ENCODE measurements at places on chromosomes 16 and 17. TPM values are rescaled to one million over a fixed set of nuclear protein-coding genes. Genes with fewer than 3 reads are reported as not detected.

DNA sequence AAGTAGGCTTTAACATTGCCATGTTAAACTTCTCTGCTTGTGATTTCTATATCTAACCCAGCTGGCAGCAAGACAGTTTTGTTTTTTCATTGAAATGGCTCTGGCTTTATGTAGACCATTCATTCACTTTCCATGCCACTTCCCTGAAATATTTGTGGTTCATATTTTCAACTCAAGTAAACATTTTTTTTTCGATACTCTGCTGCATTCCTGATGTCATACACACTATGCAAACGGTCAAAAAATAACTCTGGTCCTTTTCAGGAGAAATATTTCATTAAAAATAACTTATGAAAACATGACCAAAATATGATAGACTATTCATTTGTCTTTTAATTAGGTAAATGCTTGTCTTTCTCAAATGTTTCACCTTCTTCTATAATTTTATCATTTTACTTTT, 116.3 kb downstream of the USP22 start:
- no peak for DNase-seq

DNA sequence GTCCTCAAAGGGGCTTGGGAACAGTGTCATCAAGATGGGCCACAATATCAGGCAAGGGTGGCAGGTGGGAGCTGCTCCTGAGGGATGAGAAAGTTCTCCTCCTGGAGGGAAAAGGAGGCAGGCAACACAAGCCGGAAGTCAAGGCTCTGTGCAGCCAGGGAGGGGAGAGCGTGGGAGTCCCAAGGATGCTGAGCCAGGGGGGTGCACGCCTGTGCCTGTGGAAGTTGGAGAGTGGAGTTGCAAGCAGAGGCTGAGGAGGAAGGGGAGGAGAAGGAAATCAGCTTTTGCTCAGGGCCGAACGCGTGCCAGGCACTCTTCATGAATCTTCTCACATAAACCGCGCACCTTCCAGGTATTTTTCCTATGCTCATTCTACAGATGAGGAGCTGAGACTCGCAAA, 7.4 kb upstream of the SLC13A2 start:
- no peak for DNase-seq

DNA sequence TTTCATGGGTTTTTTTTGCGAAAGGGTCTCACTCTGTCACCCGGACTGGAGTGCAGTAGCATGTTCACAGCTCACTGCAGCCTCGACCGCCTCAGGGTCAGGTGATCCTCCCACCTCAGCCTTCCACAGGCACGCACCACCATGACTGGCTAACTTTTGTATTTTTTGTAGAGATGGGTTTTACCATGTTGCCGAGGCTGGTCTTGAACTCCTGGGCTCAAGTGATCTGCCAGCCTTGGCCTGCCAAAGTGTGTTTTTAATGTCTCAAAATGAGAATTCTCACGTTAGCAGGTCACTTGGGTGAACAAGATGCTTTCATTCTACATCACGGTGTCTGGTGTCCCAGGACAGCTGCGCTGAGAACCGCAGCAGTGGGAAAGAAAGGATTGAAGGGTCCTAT, 3.2 kb downstream of the FBXO31 start:
- DNase-seq: no peak

Gene FOXN1
- 0.35 TPM for total RNA-seq

- DNase-seq: no peak
Measured at GRCh38 chr16:80449392-80449791, 91.4 kb upstream of the DYNLRB2 start.

DNA sequence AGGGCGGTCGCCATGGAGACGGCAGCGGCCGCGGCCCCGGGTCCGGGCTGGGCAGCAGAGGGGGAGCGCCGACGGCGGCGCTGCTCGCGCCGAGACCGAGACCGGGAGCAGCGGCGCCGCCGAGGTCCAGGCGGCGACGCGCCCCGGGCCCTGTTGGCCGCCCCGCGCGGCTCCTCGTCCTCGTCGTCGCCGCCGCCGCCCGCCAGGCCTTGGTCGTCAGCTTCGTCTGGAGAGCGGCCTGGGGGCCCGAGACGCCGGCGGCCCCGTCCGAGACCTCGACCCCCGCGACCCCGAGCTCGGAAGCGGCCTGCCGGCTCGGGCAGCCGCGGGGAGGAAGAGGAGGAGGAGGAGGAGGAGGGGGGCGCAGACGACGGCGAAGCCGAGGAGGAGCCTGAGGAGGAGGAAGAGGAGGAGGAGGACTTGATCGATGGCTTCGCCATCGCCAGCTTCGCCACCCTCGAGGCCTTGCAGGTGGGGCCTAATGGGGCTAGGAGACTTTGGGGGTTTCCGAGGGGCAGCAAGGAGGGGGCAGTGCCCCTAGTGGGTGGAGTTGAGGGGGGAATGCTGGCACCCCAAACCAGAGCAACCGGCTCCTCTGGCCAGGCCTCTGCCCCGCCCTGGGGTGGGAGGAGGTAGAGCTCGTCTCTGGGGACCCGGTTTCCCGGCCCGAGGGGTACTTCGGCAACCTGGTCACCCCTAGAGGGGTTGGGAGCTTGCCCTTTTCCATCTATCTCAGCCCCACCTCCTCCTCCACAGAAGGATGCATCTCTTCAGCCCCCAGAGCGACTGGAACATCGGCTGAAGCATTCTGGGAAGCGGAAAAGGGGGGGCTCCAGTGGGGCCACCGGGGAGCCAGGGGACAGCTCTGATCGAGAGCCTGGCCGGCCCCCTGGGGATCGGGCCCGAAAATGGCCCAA, 1.5 kb downstream of the FBRS start:
- peak; percentile 73 for DNase-seq

GRCh38 chr17:21245639-21246084, 7.5 kb downstream of the NATD1 start:
- no peak for DNase-seq

Gene C16orf96
- 0.32 TPM for total RNA-seq
